Thymus (tissue), 14 donors: ENCODE measurements at places on chromosomes 1 and 21.

GRCh38 chr1:221991221-221991620 lies 249.3 kb upstream of the DUSP10 start:
- no peaks in the 10 kb centered on the region for H3K36me3 ChIP-seq
- H3K4me1 ChIP-seq: no peaks in the 10 kb centered on the region
- H3K27ac ChIP-seq: no peak overlapping the region
- DNase-seq: no peak

- peaks cover 17% of the 10 kb centered on the region for H3K4me1 ChIP-seq
- H3K27ac ChIP-seq: peak overlapping the region; percentile 93
- H3K36me3 ChIP-seq: peaks cover 6% of the 10 kb centered on the region
- DNase-seq: peak; percentile 80
- no peak overlapping the region for H3K4me3 ChIP-seq
Measured at GRCh38 chr1:243508303-243508713, 252.5 kb downstream of the SDCCAG8 start.

DNA sequence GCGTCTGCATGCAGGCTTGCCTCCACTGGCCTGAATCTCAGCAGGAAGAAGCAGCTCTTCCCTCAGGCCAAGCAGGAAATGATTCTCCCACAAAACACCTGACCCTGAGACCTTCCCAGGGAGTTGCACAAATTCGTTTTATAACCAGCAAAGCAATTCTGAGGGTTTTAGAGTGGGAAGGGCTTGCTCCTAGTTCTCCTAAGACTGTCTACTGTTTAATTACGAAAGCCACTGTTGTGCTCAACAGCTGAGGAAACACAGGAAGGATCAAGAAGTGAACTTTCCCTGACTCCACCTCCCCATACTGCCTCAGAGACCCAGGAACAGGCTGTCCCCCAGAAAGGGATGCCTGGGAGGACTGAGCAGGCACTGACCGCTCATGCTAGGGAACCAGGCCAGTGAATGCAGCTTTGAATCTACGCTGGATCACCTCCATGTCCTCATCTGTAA lies 37.0 kb upstream of the PUM1 start:
- H3K27ac ChIP-seq: no peak overlapping the region
- no peak for DNase-seq
- H3K4me3 ChIP-seq: no peak overlapping the region
- H3K4me1 ChIP-seq: no peaks in the 10 kb centered on the region

- no peaks in the 10 kb centered on the region for H3K36me3 ChIP-seq
- H3K27ac ChIP-seq: no peak overlapping the region
- no peaks in the 10 kb centered on the region for H3K27me3 ChIP-seq
- DNase-seq: no peak
- H3K4me3 ChIP-seq: no peak overlapping the region
- no peaks in the 10 kb centered on the region for H3K4me1 ChIP-seq
Measured at GRCh38 chr1:65319141-65319540, 9.8 kb downstream of the DNAJC6 start.

DNA sequence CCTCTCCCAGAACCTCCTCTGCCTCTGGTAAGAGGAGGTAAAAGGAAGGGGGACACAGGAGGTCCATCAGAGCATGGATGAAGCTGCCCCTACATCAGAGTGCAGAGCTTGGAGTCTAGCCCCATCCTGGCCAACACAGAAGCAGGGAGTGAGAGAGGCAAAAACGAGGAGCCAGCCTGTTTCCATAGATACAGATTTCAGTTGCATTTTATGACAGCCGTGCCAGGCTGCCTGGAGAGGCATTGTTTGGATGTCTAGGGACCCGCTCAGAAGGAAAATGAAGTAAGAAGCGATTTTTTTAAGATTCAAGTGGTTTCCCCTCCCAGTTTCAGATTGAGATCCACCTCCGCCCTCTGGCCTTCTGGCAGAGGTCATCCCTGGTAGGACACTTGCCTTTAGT lies 11.5 kb upstream of the GJA8 start:
- no peaks in the 10 kb centered on the region for H3K4me1 ChIP-seq
- no peak for DNase-seq
- no peaks in the 10 kb centered on the region for H3K36me3 ChIP-seq
- H3K27me3 ChIP-seq: no peaks in the 10 kb centered on the region

GRCh38 chr1:181149326-181150125 lies 61.0 kb downstream of the IER5 start:
- no peak overlapping the region for H3K4me3 ChIP-seq
- peak; percentile 89 for DNase-seq
- H3K4me1 ChIP-seq: peaks cover 49% of the 10 kb centered on the region
- H3K27me3 ChIP-seq: peaks cover 4% of the 10 kb centered on the region
- H3K27ac ChIP-seq: peak overlapping the region; percentile 77

- DNase-seq: no peak
- H3K27ac ChIP-seq: no peak overlapping the region
- no peaks in the 10 kb centered on the region for H3K27me3 ChIP-seq
- H3K4me3 ChIP-seq: no peak overlapping the region
- H3K4me1 ChIP-seq: peaks cover 25% of the 10 kb centered on the region
Measured at GRCh38 chr1:10906866-10907519, 105.5 kb upstream of the TARDBP start.

DNA sequence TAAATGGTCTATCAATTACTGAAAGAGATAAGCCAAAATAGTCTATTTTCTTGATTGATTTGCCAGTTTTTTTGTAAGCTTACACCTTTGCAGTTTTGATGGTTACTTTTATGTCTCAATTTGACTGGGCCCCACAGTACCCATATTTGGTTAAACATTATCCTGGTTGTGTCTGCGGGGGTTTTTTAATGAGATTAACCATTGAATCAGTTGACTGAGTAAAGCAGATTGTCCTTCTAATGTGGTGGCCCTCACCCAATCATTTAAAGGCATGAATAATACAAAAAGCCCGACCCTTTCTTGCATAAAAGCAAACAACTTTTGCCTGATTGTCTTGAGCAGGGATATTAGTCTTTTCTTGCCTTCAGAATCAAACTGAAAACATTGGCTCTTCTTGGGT lies 650.0 kb upstream of the RGS18 start:
- DNase-seq: no peak
- no peaks in the 10 kb centered on the region for H3K36me3 ChIP-seq
- H3K27ac ChIP-seq: no peak overlapping the region
- H3K27me3 ChIP-seq: no peaks in the 10 kb centered on the region
- no peak overlapping the region for H3K4me3 ChIP-seq

DNA sequence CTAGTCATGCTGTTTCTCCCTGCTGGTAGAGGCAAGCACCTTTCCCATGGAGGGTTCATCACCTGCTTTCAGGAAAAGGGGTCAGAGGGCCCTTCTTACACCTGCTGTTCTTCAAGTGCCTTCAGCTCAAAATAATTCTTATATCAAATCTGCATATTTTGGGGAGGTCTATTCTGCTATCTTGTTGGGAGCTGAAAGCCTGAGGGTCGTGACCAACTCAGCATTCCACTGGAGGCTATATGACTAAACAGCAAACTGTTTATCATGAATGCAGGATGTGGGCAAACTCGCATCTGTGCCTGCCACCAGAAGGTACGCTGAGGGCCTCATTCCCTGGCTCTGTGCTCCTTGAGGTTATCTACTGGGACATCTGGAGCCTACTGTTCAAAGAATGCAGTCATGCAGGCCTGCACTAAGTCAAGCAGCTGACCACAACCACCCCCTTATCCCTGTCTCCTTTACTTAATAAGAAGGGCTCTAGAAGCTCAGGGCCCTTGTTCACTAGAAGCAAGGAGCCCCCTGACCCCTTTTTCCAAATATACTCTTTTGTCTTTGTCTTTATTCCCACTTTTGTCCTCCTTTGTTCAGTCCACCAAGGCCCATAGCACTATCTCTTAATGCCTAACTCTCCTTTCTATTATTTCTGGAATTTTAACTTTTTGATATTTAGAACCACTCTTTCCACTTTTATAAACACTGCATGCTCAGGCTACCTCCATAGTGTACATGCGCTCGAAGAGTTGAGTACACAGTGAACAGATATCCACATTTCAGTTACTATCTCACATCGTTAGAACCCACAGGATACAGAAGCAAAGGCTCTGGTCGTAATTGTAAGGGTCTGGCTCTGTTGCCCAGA lies 4.5 kb upstream of the TRIM17 start:
- peaks cover 2% of the 10 kb centered on the region for H3K4me1 ChIP-seq
- H3K27me3 ChIP-seq: peaks cover 19% of the 10 kb centered on the region
- no peak overlapping the region for H3K27ac ChIP-seq
- no peak for DNase-seq
- no peak overlapping the region for H3K4me3 ChIP-seq

DNA sequence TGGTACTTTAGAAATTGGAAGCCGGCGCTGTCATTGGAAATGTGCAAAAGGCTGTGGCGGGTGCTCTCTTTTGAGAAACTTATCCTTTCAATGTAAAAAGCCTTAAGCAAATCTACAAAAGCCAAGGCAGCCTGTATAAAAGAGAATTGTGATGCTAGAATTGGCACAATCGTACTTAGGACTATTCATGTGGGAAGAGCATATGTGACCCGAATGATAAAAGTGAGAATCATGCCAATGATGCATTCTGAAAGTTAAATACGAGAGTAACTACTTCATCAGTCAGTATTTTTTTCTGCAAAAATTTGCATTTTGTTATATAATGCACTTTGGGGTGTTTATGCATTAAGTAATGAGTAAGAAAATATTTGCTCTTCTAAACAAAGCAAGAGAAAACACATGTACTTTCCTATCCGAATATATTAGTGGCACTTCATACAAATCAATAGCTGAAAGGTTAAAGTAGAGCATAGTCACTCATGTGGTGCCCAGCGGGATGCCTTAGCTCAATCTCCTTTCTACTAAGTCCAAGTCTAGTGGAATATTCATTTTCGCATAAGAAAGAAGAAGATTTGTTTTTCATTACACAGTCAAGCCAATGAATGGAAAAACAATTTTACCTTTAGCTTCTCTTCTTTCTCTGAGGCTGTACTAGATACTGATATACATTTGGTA lies 1256.6 kb upstream of the B3GALT2 start:
- H3K36me3 ChIP-seq: no peaks in the 10 kb centered on the region
- no peaks in the 10 kb centered on the region for H3K4me1 ChIP-seq
- H3K27ac ChIP-seq: no peak overlapping the region
- no peak overlapping the region for H3K4me3 ChIP-seq
- H3K27me3 ChIP-seq: no peaks in the 10 kb centered on the region
- DNase-seq: no peak

DNA sequence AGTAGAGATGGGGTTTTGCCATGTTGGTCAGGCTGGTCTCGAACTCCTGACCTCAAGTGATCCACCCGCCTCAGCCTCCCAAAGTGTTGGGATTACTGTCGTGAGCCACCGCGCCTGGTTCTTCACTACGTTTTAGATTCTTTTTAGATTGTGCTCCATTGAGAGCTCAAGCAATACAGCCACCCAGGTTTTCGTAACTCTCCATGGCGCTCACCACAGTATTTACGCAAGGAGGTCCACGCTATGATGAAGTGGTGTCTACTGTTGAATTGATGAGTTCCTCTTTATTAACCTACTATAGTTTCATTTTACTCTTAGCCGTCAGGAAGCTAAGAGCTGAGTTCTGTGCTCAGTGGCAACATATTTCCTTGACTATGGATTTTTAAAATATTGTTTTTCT lies 1.8 kb upstream of the KIF1B start:
- no peaks in the 10 kb centered on the region for H3K36me3 ChIP-seq
- H3K27ac ChIP-seq: no peak overlapping the region
- H3K4me3 ChIP-seq: no peak overlapping the region
- peaks cover 6% of the 10 kb centered on the region for H3K27me3 ChIP-seq

GRCh38 chr1:26109229-26110164 lies 2.1 kb upstream of the PDIK1L start:
- H3K27me3 ChIP-seq: no peaks in the 10 kb centered on the region
- peaks cover 4% of the 10 kb centered on the region for H3K36me3 ChIP-seq
- no peak for DNase-seq
- no peak overlapping the region for H3K27ac ChIP-seq

GRCh38 chr1:56934430-56935060 lies 31.3 kb downstream of the C8B start:
- no peaks in the 10 kb centered on the region for H3K36me3 ChIP-seq
- DNase-seq: no peak
- no peaks in the 10 kb centered on the region for H3K27me3 ChIP-seq
- H3K4me3 ChIP-seq: no peak overlapping the region
- H3K4me1 ChIP-seq: no peaks in the 10 kb centered on the region

GRCh38 chr1:203661572-203661971 lies 34.9 kb downstream of the ATP2B4 start:
- H3K4me1 ChIP-seq: peaks cover 24% of the 10 kb centered on the region
- peaks cover 4% of the 10 kb centered on the region for H3K36me3 ChIP-seq
- no peaks in the 10 kb centered on the region for H3K27me3 ChIP-seq
- no peak overlapping the region for H3K4me3 ChIP-seq
- no peak overlapping the region for H3K27ac ChIP-seq
- DNase-seq: no peak

DNA sequence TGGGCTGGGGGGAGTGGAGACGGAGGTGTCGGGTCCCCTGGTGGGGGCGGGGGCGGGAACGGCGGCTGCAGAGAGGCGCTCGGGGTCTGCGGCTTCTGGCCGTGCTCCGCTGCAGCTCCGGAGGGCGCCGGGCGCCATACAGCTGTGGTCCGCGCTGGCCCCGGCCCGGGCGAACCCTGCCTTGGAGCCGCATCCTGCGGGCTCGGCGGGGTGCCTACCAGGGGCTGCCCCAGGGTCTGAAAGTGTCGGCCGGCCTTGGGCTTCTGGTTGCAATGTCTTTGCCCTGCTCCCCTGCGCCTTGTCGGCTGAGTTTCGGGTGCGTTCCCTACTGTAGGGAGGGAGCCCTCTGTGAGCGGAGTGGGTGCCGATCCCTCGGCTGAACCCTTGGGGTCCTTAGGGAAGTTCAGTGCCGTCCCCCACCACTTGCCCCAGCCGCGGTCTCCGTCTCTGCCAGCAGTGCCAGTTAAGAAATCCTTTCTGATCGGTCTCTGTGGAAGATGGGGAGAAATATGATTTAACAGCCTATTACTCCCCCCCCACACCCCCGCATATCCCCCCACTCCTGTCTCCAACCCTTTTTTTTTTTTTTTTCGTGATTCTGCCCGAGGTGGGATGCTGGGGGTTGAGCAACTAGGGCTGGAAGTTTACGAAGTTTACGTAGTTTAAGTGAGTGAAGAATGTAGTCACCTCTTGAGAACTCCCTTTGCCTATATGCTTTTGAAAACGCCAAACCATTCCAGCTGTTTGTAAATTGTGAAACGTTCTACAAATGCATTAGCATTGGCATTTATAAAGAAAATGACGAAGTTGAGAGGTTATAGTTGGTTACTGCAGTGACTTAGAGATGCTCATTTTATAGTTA lies 588 bp downstream of the NEXN start:
- peaks cover 20% of the 10 kb centered on the region for H3K27me3 ChIP-seq
- peaks cover 4% of the 10 kb centered on the region for H3K4me1 ChIP-seq

- H3K27ac ChIP-seq: no peak overlapping the region
- no peaks in the 10 kb centered on the region for H3K36me3 ChIP-seq
- no peaks in the 10 kb centered on the region for H3K4me1 ChIP-seq
- H3K4me3 ChIP-seq: no peak overlapping the region
Measured at GRCh38 chr1:202233171-202233570, 39.6 kb downstream of the LGR6 start.
